ENCODE measurements at places on chromosomes 5 and 9. TPM values are rescaled to one million over a fixed set of nuclear protein-coding genes. Genes with fewer than 3 reads are reported as not detected.

Gene FOXD4L6
- total RNA-seq = not detected

Gene GABRA6
- total RNA-seq = not detected

Gene KIF24
- total RNA-seq = 1.1 TPM

Gene NIM1K
- 0.63 TPM for total RNA-seq

Gene DMGDH
- total RNA-seq = 0.38 TPM

Gene RNF180
- not detected for total RNA-seq

Gene SLC34A1
- total RNA-seq = not detected
